Amniotic epithelial cell (primary cell): ENCODE measurements at places on chromosomes 5 and 9.

GRCh38 chr9:126531035-126531571 is 82.6 kb upstream of the LMX1B start:
- peak; percentile 9 for DNase-seq

GRCh38 chr9:98162613-98163012 is 29.8 kb downstream of the CORO2A start:
- DNase-seq = no peak

GRCh38 chr5:141695627-141696215 is 13.7 kb upstream of the ARAP3 start:
- DNase-seq = no peak

GRCh38 chr5:5883562-5883961 is 461.1 kb downstream of the ICE1 start:
- DNase-seq = no peak

GRCh38 chr9:124623966-124624734 is 117.0 kb upstream of the NR5A1 start:
- no peak for DNase-seq

DNA sequence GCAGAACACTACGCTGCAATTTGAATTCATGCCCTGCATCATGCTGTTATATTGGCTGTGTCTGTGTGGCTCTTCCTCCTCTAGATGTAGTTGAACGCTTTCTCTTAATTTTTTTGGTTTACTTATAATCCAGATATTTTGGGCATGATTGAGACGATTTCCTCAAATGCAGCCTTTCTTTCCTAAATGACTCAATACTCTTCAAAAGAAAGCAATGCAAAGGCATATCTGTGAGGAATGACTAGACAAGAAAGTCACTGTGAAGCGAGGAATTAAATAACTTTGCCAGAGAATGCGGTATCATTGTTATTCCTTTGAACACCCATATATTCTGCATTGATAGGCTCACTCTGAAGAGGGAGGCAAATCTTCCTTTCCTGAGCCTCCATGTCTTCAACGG is 152.8 kb downstream of the YIPF5 start:
- DNase-seq = no peak
